Dermis blood vessel endothelial cell (primary cell): ENCODE measurements at places on chromosomes 6 and 20. TPM values are rescaled to one million over a fixed set of nuclear protein-coding genes. Genes with fewer than 3 reads are reported as not detected.

DNA sequence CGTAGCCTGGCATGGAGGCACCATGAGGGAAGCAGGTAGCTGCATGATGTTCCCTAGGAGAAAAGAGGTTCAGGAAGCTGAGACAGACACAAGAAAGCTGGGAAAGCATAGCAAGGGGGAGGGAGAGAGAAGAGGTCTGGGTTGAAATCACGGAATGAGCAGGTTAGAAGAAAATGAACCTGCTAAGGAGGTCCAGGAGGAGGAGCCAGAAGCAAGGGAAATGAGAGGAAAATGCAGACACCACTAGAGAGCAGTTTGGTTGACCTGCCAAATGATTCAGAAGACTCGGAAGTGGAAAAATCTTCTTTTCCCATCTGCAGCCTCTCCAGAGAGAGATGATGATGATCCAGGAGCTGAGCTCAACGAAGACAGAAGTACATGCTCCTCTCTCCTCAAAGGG, 70.9 kb downstream of the VIP start:
- no peak for DNase-seq

DNA sequence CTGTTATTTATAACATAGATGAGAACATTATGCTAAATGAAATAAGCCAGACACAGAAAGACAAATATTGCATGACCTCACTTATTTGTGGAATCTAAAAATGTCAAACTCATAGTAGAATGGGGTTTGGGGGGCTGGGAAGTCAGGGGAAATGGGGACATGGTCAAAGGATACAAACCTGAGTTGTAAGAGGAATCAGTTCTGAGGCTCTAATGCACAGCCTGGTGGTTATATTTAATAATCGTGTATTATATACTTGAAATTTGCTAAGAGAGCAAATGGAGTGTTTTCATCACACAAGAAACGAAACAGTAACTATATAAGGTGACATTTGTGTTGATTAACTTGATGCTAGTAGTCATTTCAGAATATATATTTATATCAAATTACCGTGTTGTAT, 40.8 kb upstream of the GFOD1 start:
- DNase-seq = peak; percentile 59

DNA sequence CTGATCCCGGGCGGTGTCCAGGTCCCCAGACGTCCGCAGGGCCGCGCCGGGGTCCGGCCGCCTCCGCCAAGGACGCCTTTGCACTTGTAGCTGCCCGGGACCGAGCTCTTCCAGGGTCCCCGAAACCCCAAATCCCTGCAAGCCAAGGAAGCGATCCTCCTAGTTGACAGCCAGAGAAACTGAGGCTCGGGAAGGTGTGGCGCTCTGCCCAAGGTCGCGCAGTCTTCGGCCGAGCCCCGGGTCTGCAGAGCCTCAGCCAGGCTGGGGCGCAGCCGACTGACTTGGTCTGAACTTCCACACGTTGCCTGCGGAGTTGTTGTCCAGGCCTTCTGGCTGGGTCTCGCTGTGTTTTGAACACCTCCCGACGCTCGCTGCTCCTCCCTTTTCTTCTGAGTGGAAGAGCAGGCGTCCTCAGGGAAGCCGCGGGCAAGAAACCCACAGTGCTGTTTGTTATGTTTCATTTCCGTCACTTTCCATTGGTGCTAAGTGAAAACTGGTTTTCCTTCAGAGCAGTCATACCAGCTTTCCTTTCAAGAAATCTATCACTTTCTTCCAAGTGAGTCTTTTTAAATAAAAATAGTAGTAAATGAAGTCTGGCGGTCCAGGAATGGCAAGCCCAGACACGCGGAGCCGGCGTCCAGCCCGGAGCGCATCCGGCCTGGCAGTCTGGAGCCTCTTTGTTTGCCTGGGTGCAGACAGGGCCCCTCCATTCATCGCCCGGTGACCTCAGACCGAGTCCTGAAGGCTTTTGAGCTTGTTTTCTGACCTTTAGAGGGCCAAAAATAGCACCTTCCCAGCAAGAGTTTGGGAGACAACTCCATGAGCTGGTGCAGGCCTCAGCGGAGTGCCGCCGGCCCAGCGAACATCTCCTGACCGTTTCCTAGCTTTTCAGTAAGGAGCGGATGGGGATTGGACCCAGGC, 698 bp downstream of the FAM210B start:
- peak; percentile 77 for DNase-seq

CLPSL1 gene
- not detected in 2 replicates for total RNA-seq

UQCC2 gene
- total RNA-seq = 9.4 and 12.3 TPM in 2 replicates

KHDC1 gene
- total RNA-seq = 0.09 TPM in 1 of 2 replicates, not detected in the other

GRCh38 chr20:9886227-9886626, 47.4 kb upstream of the PAK5 start:
- DNase-seq = no peak

OSBPL2 gene
- 28.9 and 35.7 TPM in 2 replicates for total RNA-seq

KIF6 gene
- 0.19 TPM in 1 of 2 replicates, not detected in the other for total RNA-seq

GRCh38 chr6:107264357-107264840, 149.1 kb upstream of the BEND3 start:
- peak; percentile 86 for DNase-seq

DNA sequence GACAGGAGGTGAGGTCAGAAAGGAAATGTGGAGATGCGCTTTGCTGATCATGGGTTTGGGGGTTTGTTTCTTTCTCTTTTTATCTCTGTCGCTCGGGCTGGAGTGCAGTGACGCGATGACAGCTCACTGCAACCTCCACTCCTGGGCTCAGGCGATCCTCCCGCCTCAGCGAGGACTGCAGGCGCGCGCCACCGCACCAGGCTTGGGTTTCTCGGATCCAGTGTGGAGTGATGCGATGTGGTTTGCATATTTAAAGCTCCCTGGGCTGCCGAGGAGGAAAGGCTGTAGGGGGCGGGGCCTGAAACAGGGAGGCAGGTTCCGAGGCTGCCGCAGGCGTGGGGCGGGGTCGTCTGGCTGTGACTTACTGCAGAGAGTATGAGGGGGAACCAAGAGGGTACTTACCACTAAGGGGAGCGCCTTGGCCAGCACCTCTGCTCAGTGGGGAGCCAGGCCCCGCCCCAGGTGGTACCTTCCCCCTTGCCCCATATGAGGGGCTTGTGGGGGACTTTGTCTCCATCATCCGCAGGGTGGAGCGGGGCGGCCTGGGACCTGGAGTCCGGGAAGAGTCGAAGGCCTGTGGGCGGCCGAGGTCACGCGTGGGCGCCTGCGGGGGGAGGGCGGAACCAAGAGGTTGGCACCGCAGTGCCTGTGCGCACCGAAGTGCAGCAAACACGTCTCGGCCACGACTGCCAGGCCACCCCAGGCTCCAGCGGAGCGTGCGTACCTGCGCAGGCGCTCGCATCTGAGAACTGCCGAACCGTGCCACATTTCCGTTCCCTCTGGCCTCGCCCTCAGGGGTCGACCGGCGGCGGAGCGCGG, 12.7 kb upstream of the BAK1 start:
- no peak for DNase-seq

DNA sequence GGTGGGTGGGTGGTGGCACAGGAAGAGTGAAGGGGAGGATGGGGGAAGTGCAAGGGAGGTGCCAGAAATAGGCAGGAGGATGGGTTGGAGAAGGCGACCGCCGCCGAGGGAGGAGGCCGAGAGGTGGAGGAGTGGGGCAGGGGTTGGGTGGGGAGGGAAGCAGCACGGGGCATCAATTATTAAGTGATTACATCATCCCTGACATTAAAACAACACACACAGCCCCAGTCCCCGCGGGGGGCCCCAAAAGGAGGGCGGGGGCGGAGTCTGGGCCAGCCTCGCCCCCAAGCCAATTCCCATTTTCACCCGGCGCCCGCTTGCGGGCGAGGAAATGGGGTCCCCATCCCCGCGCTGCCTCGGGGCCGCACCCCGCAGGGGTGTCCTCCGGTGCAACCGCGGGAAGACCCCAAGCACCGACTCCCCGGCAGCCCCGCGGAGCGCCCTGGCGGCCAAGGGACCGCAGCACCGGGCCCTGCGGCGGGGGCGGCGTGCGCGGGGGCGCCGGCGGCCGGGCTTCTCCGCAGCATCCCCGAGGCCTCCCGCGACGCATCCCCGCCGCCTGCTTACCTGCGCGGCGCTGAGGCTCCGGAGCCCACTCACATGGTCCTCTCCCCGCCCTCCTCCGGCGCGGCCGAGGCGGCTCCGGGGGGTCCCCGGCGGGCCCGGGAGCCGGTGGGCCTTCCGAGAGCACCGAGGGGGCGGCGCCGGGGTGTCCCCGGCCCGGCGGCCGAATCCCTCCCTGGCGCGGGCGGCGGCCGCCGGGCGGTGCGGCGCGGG, 663 bp downstream of the FYN start:
- DNase-seq = peak; percentile 46

DNA sequence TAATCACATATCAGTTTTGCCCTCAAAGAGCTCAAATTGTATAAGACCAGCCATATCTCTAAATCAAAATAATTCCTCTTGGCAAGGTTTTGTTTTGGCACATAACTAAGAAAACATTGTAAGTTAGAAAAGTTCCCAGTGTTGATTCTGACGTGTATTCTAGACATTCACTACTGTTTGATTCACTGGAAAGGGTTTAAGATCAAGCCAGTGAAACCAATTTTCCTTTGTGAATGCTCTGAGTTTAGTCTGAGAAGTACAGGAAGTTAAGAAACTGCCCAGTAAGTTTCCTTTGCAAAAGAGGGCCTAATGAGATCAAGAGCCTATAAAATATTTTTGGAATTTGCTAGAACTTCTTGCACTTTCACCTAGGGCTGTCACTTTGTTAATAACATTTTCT, 143.0 kb downstream of the FNDC1 start:
- DNase-seq = no peak

ZNF334 gene
- total RNA-seq = 0.34 and 2.8 TPM in 2 replicates

ZBP1 gene
- not detected in 2 replicates for total RNA-seq

KHDC1L gene
- total RNA-seq = not detected in 2 replicates

GRCh38 chr6:102812242-102812641, 1418.7 kb downstream of the GRIK2 start:
- DNase-seq = no peak

DNA sequence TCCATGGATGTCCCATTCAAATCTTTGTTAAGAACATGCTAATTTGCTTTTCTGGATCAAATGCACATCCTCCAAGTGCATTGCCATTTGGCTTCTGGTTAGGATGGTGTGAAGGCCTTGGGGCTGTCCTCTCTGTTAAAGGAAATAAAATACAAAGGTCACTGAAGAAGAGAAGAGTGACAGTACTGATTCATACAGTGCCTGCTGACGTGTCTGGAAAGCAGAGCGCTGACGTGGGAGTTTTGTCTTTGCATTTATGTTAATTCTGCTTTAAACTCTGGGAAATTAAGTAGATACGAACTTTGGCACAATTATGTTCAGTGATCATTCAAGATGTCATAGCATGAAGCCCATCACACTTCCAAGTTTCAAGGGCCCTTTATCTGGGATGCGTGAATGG, 33.2 kb downstream of the SYNDIG1 start:
- no peak for DNase-seq

CRIP3 gene
- 0.34 TPM in 1 of 2 replicates, not detected in the other for total RNA-seq

HLA-DQB2 gene
- not detected in 2 replicates for total RNA-seq

DNA sequence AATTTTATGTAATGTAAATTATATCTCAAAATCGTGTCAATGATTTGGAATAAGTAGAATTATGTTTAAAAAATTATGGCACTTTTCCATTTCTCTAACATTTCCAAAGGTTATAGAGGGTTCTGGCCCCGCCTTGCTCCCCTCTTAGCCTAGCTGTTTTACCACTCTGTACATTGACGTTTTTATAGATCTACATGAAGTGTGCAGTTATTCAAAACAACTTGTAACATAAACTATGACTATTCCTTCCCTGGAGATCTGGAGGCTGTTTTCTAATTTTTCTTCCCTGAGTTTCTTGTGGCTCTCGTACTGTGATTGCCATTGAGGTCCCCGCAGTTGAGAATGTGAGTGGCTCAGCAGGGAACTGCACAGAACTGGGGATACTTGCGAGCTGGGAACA, 48.4 kb downstream of the IYD start:
- no peak for DNase-seq
